Dorsolateral prefrontal cortex (tissue), 122 donors: ENCODE measurements at places on chromosomes 5 and 9.

DNA sequence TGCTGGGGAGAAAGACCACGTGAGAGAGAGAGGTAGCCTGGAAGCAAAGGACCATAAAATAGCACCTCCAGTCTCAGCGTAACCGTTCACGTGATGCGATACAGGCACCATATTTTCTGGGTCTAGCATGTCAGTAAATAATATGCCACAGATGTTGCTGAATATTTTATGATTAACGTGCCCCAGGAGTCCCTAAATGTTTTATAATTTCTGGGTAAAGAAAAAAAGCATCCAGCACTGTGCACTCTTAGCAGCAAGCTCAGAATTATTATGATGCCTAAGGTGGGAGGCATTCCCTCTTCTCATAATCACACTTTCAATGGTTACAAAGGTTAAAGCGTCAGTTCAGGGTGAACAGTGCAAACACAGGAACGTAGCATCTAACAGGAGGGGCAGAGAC is 121.8 kb downstream of the CAVIN4 start:
- no peak for DNase-seq

DNA sequence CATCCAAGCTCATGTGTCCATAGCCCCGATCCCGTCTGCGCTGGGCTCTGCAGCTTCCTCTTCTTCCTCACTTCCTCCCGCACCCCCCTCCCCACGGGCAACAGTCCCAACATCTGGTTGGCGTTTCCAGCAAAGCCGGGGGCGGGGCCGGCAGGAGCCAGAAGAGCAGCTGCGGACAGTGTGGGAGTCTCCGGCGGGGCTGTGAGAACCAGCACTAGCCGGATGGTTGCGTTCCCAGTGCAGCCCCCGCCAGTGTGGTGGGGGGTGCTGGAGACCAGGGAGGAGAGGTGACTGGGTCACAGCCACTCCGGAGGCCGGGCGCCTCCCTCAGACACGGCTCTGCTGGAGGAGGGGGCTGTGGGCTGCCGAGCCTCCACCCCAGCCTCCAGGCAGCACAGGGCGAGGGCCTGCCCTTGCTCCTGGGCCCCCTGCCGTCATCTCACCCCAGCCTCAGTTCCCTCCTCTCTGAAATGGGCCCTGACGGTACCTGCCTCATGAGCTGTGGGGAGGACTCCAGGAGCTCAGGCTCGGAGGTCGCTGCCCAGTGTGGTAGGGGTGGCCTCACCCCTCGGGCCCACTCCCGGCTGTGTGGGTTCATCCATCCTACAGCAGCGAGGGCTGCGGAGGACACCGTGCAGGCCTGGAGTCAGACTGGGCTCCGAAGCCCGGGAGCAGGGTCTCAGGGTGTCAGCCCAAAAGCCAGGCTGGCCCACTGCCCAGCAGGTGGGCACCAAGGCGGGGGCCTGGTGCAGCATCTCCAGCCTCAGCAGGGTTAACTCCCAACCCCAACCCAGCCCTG is 41.5 kb upstream of the NOTCH1 start:
- peak; percentile 55 for DNase-seq

GRCh38 chr5:110753600-110753999 is 14.8 kb downstream of the SLC25A46 start:
- DNase-seq: no peak

GRCh38 chr5:177302354-177303110 is 987 bp downstream of the RAB24 start:
- no peak for DNase-seq

DNA sequence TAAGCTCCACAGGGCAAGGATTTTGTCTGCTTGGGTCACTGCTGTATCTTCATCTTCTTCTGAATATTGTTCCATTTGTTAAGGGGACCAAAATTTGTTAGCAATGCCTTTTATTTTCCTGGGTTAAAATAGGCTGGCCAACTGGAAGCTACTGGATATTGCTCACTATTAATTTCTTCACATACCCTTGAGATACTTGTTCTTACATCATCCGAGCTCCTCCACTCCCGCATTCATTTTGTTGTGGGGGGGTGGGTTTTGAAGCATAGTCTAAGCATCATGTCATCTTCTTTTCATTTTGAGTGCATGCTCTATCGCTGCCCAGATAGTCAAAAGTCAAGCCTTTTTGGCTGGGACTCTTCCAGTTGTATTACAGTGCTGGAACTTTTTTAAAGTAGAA is 42.5 kb upstream of the PIK3R1 start:
- no peak for DNase-seq

- no peak for DNase-seq
These were observed 126.4 kb upstream of the ZNF366 start for GRCh38 chr5:72633649-72634048.

DNA sequence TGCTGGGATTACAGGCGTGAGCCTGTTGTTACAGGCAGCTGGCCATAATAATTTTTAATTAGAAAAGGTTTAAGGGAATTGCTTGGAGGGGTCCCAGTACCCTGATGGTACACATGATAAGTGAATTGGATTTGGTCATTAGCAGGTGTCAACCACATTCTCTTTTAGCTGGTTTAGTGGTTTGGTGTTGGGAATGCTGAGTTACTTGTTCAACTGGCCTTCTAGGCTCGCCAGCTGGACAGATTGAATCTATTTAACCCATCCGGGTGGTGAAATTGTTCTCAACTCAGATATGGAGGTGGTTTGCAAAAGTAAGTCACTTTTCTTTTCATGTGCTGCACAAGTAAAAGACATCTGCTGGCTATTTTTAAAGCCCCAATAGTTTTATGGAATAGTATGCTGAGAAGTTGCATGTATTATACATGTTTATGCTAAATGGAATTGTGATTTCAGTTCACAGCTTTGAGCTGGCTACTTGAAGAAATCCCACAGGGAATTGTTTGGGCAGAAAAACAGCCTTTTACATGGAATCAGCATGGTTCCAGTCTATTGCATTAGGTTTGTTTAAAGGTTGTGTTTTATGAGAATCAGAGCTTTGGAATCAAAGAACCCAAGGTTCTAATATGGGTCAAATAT is 149.8 kb upstream of the SLC28A3 start:
- DNase-seq: no peak

- DNase-seq: no peak
These were observed 6.5 kb upstream of the MLANA start for GRCh38 chr9:5884191-5884590.

DNA sequence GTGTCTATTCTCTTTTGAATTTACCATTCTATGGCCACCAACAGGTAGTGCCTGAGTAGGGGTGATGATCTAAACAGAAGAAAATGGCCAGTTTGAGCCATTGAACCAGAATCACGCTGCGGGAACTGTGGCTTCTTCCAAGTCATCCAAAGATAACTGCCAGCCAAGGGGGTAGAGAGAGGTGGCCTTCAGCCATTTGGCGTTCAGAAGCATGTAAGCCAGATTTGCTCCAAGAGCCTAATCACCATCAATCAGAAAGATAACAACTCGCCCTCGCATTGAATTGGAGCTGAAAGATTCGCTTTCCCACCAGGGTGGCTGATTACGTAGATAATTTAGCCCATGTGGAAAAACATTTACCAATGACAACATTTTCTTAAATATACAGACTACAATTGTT is 1302.7 kb upstream of the DMAC1 start:
- DNase-seq: no peak

DNA sequence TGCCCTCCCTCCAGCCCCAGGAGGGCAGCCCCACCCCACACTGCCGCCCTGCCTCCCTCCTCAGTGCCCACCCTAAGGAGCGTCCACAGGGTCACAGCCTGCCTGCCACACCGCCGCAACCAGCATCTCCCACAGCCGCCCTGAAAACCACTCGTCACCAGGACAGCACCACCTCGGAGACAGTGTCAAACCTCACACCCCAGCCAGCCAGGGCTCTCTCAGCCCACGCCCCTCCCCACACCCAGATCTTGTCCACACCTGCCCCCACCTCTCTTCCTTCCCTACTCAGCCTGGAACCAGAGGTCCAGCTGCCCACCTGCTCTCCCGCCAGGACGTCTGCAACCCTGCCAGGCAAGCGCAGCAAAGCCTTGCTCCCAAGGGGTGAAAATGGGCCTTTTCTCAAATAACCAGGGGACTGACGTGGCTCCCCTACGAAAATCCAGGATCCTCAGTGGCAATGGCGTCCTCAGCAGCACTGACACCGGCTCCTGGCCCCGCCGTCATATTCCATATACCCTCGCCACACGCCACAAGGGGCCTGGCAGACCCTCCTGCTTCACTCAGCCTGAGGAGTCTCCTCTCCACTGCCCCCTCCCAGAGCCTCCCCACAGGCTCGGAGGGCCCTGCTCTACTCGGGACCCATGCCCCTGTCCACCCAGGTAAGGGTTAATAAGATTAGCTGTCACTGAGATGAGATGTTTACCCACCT is 71.0 kb upstream of the ADAMTS2 start:
- no peak for DNase-seq

DNA sequence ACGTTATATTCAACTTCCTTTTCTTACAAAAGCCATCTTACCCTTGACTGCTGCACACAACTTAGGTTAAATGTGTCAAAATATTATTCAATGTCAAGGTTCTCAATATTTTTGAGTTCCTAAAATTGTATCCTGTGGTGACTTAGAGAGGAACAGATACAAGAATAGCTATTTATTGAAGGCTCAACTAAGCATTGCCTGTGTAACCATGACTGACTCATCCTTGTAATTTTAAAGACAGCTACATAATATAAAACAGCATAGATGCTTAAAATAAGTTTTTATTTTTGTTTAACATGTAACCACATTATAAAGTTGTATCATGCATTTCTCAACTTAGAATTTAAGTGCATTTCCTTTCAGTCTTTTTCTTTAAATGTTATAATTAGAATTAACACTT is 312.9 kb upstream of the RGMB start:
- DNase-seq: no peak

DNA sequence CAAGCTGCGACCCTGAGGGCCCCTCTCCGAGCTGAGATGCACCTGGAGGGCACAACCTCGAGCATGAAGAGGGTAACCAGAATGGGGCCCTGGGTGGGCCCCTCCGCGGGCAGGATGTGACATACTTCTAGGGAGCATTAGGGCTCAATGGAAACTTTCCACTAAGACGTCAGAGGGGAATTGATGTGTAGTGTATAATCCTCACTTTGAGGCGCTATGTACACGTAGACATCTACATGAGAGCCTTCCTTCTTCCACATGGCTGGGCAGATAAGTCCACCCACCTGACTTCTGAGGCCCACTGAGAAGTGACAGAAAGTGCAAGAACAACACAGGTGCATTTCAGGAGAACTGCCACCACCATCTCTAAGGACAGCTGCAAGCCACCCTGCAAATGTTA is 61.0 kb downstream of the DAP start:
- no peak for DNase-seq

DNA sequence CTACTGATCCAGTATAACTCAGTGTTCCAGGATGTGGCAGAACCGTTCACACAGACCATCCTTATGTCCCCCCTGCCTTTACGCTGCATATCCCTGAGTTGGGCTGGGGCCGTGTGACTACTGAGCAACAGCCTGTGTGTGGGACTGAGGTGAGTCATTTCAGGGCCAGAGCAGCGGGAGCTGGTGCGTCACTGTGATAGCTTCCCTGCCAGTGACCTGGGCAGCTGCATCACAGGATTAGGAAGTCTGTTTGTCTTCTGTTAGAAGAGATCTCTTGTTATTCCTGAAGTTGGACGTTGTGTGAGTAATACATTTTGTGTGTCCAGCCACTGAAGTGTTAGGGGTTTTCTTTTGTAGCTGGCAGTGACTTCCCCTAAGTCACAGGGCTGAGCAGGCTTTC is 35.6 kb downstream of the TPPP start:
- DNase-seq: no peak

- no peak for DNase-seq
These were observed 45.9 kb upstream of the MAN2A1 start for GRCh38 chr5:109643791-109644350.

- no peak for DNase-seq
These were observed 133.9 kb downstream of the ESM1 start for GRCh38 chr5:54851449-54851848.

GRCh38 chr9:16964228-16964627 is 93.8 kb upstream of the BNC2 start:
- no peak for DNase-seq
